ENCODE measurements at places on chromosomes 6 and 20.

DNA sequence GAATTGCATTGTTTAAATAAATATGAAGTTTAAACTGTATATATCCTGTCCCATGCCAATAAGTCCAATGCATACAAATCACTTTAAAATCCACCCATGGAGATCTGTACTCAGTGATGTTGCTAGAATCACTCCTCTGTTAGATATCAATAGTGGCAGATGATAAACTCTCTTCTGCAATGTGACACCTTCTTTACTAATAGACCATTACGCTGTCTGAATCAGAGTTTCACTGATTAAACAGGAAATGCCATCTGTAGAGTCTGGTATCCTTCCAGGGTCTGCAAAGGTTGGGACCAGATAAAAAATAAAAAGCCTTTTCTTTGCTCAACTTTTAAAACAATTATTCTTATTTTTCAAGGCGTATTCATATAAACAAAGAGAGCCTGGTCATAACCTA, 134.5 kb downstream of the EDN3 start:
- DNase-seq = peak; percentile 5

DNA sequence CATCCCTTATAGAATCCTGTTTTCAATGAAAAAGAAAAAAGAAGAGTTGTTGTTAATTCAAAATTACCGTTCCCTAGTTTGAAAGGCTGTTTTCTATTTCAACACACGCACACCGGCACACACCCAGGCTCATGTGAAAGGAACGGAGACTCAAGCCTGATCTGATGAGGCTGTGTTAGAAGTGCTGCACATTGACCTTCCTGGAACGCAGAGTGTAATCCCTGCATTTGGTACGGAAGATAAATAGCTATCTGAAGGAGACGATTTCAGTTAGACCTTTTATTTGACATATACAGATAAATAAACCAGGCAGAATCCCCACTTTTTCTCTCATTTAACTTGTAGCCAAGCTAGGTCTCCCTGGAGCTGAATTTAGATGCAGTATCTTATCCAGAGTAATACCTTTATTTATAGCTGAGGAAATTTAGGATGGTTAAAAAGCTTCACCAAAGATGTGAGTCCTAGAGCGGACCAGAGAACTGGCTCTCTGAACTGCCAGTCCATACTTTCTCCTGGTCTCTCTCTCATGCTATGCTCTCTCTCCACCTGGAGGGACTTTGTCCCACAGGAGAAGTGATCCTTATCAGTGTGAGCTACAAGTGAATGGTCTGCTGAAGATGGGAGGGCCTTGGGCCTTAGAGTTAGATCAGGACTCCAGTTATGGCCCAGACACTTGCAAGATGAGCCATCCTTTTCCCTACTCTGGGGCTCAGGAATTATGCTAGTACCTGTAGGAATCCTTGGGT, 30.6 kb downstream of the MAP3K4 start:
- no peak for DNase-seq

- DNase-seq = peak; percentile 50
Observed at GRCh38 chr20:2473516-2473915, 2.9 kb upstream of the SNRPB start.

DNA sequence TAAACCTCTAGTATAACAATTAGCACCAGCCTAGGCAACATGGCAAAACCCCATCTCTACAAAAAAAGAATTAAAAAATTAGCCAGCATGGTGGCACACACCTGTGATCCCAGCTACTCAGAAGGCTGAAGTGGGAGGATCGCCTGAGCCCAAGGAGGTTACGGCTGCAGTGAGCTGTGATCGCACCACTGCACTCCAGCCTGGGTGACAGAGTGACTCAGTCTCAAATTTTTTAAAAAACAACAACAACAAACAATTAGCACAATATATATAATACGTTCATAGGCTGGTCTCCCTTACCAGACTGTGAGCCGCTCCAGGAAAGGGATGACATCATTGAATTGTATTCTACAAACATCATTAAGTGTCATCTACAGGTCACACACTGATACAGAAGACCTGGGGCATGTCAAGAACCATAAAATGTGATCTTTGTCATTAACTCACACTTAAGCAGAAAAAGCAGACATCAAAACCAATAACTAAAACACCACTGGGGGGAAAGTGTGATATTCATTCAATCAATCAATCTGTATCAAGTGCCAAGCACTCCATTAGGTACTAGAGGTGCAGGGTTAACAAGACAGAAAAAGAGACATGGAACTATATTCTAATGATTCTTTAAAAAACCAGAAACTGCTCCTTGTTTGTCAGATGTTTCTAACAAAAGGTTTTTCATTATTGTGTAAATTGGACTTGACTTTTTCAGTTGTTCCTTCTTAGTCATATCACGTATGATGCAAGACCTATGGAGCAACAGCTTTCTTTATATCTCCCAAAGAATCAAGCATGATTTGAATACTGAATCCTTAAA, 17.8 kb downstream of the MAP3K5 start:
- peak; percentile 50 for DNase-seq

DNA sequence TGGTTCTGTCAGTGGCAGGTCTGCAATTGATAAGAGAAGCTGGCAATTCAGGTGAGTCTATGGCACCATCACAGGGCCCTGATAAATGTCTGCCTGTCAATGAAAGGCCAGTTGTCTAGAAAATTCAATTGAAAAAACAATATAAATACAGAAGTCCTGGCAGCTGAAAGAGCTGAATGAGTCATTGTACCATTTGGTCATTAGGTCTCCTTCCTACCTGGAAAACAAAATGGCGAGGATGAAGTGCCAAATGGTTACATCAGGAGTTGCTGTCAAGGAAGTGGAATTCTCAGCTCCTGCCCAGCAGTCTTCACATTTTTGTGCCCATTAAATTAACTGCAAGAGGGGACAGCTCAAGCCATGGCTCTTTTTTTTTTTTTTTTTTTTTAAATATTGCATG, 37.7 kb downstream of the PEX7 start:
- DNase-seq = no peak

- no peak for DNase-seq
Observed at GRCh38 chr6:72133324-72133723, 247.0 kb downstream of the RIMS1 start.

DNA sequence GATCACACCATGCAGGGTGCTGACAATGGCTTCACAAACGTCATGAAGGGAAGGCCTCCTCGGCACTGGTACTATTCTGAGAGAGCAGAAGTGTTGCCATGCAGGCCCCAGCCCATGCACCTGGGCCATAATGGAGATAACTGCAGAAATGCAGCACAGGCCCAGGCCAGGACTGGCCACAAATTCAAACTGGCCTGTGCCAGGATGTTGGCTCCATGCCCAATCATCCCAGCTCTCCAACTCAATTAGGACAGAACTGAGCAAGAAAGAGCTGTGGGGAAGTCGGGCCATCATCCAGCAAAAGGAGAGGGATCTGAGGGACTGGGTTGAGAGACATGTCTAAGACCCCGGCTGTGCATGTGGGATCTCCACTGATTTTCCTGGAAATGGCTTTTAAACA, 48.9 kb upstream of the SYNDIG1 start:
- no peak for DNase-seq

- DNase-seq = no peak
Observed at GRCh38 chr20:21155268-21155667, 29.4 kb downstream of the KIZ start.

DNA sequence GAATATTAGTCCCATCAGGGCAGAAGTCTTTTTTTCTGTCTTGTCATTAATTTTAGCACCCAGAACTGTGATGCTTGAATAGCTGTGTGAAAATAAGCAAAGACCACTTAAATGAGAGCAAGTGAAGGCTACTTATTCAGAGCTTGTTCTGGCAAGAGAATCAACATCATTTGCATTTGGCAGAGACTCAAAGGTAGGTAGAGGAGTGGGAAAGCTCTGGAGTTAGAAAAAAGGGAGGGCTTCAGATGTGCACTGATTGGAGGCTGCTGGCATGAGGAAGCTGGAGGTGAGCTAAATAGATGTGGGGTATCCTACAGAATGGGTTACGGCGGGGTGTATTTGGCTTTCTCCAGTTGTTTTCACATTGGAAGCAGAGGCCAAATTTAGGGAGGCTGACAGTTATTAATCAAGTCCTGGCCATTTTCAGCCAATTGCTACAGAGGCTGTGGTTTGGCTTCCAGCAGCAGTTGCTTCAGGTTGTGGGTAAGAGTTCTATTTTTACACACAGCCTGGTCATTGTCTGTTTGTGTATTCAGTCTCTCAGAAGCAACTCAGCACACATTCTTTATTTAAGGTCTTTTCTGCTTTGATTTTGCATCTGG, 254.3 kb downstream of the BTBD3 start:
- DNase-seq = peak; percentile 66

DNA sequence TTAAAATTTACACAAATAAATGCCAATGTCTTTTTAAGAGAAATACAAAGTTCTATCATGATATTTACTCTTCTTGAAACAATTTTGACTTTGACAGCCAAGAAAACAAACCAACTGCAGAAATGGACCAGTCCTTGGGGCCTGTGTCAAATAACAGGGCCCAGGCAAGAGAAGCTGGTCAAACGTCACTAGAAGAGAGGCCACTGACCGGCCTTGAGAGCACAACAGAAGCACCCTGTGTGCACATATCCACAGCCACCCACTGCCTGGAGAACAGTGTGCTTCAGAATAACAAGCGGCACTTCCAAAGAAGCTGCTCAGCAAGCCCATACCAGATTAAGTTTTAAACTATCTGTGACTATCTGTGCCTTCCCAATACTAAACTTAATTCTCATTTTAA, 14.8 kb downstream of the APMAP start:
- DNase-seq = no peak

GRCh38 chr6:30459145-30459544, 30.2 kb upstream of the HLA-E start:
- no peak for DNase-seq

- DNase-seq = no peak
Observed at GRCh38 chr6:25388776-25389175, 109.6 kb downstream of the CARMIL1 start.

GRCh38 chr6:83884523-83884922, 25.0 kb downstream of the CYB5R4 start:
- DNase-seq = peak; percentile 64

DNA sequence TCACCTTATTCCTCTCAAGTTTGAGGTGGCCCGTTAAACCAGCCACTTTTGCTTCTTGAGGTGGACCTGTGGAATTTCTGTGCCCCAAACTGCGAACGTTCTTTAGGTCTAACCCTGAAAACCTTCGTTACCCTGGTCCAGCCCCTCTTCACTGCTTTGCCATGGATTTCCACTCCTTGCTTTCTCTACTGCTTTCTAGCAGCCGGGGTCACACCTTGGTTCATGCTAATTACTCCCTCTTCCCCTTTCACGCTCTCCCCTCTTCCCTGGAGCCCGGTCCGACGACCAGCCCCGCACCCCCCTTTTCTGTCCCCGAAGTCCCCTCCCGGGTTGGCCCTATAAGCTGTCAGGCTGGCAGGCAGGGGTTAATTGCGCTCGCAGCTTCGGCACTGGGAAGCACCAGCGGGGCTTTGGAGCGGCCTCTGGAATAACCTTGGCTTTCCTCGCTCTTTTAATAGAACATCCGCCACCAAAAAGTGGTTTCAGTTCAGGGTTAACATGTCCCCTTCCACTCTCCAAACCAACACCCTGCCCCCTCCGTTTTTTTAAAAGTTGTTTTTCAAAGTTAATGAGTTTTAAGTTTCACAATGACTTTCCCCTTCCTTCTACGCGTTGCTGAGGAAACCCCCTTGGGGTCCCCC, 1.4 kb upstream of the HIVEP1 start:
- DNase-seq = no peak

- DNase-seq = no peak
Observed at GRCh38 chr6:6700407-6701270, 112.1 kb downstream of the LY86 start.

- DNase-seq = peak; percentile 22
Observed at GRCh38 chr6:30037182-30037788, 23.8 kb upstream of the POLR1H start.

- DNase-seq = no peak
Observed at GRCh38 chr6:12071064-12071615, 59.0 kb downstream of the HIVEP1 start.

GRCh38 chr6:12418946-12419345, 128.8 kb downstream of the EDN1 start:
- DNase-seq = no peak

DNA sequence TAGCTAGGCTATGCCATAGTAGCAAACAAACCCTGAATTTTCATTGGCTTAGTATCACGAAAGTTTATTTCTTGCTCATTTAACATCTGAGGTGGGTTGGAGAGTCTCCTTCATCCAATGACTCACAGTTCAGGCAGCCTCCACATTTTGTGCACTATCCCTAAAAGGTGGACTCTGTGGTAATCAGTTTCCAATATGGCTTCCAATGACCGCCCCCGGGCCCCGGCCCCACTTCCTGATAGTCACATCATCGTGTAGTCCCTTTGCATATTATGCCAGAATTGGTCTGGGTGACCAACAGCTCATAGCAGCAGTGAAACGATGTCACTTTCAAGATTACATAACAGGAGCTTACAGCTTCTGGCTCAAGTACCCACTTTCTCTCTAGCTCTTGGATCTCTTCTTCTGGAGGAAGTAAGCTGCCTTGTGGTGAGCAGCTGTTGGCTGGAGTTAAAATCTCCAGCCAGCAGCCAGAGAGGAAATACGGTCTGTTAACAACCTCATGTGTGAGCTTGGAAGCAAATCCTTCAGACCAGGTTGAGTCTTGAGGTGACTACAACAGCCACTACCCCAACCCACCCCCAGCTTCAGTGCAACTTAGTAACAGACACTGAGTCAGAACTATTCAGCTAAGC, 7.8 kb downstream of the HCRTR2 start:
- no peak for DNase-seq

- no peak for DNase-seq
Observed at GRCh38 chr20:38260378-38261053, at the start of gene KIAA1755. KIAA1755 (minus strand) TSS chr20:38260735; CDS start chr20:38260500, 235 bp downstream.

- DNase-seq = no peak
Observed at GRCh38 chr6:6614983-6615349, 26.4 kb downstream of the LY86 start.

- DNase-seq = no peak
Observed at GRCh38 chr20:62733891-62734290, 25.3 kb downstream of the NTSR1 start.

GRCh38 chr6:40871424-40871823, 167.6 kb downstream of the UNC5CL start:
- no peak for DNase-seq

- no peak for DNase-seq
Observed at GRCh38 chr6:34044945-34045595, 100.8 kb downstream of the GRM4 start.

- DNase-seq = no peak
Observed at GRCh38 chr6:64590965-64591675, 955.5 kb downstream of the PHF3 start.

DNA sequence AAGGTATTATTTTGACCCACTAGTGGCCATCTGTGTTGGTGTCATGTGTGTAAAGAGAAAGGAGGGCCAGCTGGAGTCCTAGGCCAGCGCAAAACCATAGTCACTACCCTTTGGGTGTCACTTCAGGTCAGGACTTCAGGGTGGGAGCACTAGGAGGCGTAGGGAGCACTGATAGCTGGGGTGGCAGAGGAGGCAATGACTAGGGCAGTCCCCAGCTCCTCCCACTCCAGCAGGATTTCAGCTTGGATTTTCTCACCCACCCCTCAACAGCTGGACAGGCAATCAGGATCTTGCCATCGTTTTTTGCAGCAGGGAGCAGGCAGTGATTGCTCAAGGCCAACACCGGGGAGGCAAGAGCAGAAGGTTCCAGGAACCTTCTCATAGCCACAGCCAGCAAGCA, 4.2 kb upstream of the HLA-DOA start:
- no peak for DNase-seq

All from fibroblast of skin of scalp (primary cell).